ENCODE measurements at places on chromosomes 4 and X.

GRCh38 chr4:38343608-38344007, 320.4 kb upstream of the KLF3 start:
- DNase-seq = no peak

DNA sequence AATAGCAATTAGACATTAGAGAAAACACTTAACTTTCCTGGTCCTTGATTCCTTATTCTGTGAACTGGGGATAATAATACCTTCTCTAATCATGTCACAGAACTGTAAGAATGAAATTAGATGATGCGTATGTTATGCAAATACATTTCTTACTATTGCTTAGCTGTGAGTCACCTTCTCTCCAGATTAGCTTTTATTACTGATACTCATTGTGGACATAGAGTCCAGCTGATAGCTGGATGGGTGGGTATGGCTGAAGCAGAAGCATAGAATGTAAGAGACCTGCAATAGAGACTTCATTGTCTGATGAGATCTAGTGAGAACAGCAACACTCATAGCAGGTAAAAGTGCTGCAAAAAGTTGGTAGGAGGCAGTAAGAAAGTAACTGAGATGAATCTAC, 437.2 kb upstream of the ZFP42 start:
- no peak for DNase-seq

DNA sequence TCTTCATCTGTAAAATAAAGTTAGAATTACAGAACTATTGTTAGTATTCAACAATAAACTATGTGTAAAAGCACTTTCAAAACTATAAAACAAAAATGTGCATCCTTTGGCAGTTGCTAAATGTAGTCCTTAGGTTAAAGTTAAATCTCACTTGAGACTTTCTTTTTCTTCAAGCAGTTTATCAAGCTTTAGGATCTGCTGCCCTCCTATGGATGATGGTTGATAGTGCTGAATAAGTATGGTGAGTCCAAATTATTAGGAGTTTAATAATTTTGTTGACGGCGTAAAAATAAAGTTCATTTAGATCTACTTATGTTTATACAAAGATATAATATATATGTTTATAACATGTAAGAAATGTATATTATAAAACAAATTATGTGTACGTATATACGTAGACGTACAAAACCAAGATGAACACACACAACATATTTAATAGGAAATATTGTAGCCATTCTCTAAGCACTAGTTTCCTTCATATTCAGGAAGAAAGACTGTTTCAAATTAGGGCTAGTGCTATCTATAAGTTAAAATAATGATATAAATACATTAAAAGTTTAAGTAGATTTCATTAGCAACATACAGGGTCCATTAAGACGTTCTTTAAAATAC, 22.3 kb downstream of the UGT2A2 start:
- no peak for DNase-seq

- DNase-seq = no peak
These were observed 13.2 kb downstream of the SNX25 start for GRCh38 chr4:185222598-185222997.

- no peak for DNase-seq
These were observed 81.7 kb upstream of the ARHGAP24 start for GRCh38 chr4:85393201-85393600.

GRCh38 chr4:184246426-184246825, 28.8 kb upstream of the ENPP6 start:
- no peak for DNase-seq

GRCh38 chrX:152930516-152930915, 32.6 kb downstream of the ZNF185 start:
- no peak for DNase-seq

DNA sequence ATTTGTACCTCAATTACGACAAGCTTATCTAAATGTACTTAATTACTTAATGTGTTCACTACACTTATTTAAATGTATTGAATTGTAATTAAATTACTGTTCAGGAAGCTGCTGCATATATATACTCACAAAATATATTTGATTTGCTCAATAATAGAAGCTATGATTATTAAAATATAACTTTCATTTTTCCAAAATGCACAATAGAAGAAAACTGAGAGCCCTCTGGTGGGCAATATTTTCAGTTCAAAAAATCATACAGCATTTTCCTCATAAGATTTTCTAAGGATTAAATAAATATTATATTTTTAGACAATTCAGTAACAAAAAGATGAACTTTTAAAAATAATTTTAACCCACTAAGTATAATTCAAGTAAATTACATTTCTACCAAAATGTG, 217.3 kb downstream of the DKK2 start:
- DNase-seq = no peak

DNA sequence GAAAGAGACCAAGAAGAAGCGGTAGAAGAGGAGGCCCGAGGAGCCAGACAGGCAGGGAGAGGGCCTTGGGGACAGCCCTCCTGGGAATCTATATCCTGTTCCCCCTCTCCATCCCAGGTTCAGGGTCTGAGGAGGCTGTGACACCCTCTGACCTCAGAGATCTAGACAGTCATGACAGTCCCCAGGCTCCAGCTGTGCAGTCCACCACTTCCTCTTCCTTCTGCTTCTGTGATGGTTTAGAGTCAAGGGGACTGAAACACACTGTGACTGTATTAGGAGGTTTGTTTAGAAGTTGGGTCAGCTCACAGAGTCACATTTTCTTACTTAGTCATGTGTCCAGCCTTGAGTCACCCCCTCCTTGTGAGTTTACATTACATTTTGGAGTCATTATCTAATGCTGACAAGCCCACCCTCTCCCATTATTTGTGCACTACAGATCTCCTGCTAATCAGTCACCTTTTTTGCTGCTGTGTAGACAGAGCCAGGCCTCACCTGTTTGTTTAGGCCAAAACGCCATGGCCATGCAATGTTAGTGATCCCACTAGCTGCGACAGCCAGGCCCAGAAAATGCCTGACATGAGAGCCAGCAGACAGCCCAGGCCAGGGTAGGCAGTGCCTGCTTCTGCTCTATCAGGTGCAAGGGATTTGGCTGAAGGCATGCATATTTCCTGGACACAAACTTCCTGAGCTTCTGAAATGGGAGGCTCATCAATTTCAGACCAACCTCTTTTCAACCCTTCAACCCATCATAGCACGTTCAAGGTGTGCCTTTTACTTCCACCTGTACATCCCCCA, 26.0 kb downstream of the MANBA start:
- DNase-seq = no peak

DNA sequence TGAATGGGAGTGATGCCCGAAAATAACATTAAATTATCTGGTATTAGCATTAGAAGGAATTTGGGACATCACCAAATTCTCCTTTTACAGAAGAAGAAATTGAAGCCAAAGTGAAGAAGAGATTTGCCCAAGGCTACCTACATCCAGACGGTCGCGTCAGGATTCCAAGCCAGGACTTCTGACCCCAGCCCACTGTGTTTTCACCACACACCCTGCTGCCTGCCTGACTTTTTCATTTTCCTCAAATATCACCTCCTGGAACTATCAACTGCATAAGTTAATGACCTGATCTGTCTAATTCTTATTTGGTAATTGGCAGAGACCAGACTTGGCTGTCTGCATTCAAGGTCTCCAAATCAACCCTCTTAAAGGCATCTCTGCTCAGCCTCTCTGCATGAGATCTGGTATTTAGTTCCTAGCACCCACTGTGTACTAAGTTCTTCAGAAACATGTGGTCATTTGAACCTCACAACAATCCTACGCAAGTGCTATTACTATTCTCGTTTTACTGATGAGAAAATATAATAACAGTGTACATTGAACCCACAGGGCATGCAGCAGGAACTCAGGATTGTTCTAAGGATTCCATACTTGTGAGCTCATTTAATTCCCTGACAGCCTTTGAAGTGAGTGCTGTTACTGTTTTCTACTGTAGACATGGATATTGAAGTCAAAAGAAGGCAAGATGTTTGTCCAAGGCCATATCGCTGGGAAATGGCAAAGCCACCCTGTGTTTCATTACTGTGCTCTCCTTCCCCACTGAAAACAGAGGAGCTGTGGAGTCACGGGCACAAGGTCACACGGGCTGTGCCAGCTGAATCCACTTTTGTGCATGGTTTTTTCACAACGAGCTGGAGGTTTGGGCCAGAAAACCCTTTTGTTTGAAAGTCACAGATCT, 195.2 kb upstream of the C1QTNF7 start:
- no peak for DNase-seq

- DNase-seq = no peak
These were observed 136.0 kb downstream of the UGT8 start for GRCh38 chr4:114734594-114734993.

DNA sequence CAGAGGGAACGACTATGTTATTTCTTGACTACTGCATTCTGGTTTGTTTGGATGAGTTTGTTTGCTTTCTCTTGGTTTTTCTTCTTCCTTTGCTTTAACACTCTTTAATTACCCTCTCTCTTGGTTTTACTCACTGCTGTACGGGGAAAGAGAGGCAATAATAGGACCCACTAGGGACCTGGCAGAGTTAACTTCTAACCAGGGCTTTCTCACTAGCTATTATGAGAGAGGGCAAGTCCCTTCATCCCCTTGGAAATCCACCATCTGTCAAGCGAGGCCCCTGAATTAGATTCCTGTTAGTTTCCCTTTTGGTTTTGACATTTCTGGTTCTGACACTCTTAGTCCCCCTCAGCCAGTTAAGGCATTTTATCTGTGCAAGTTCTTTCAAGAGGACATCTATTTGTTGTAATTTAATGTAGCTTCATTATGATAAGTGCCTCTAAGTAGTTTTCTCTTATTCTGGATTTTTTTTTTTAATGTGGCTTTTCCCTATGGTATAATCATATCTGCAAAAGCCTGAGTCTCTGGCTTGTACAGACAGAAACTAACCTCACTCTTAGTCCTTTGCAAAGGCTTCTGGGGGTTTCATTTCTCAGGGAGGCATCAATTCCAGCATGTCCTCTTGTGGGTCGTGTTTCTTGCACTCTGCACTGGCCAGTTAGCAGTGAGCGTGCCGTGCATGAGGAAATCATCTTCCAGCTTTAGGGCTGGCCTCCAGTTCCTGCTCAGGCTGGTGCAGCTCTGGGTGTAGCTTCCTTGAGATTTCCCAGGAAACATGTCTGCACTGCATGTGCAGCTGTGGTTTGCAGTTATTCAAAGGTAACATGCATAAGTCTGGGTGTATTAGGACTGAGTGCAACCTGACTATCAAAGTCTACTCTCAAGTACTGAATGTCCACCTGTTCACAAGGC, 221.3 kb downstream of the STIM2 start:
- DNase-seq = no peak

GRCh38 chr4:126850286-126850685, 782.5 kb upstream of the INTU start:
- no peak for DNase-seq

DNA sequence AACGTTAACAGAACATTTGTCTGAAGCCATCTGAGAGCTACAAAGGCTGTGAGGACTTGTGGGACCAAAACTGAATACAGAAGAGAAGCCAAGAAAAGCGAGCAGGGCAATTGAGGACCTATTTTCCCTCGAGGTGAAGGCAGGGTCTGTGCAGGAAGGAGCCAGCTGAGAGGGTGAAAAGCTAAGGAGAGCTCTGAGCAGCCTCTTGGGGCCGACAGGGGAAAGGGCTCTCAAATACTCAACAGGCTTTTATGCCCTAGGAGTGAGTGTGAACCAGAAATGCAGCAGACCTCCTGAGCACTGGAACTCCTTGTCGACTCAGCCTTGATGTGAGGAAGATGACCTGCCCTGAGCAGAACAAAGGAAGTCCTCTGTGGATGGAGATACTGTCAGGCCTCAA, 54.2 kb downstream of the C4orf50 start:
- DNase-seq = no peak

- DNase-seq = no peak
These were observed 577.5 kb downstream of the IQCM start for GRCh38 chr4:149238097-149238496.

DNA sequence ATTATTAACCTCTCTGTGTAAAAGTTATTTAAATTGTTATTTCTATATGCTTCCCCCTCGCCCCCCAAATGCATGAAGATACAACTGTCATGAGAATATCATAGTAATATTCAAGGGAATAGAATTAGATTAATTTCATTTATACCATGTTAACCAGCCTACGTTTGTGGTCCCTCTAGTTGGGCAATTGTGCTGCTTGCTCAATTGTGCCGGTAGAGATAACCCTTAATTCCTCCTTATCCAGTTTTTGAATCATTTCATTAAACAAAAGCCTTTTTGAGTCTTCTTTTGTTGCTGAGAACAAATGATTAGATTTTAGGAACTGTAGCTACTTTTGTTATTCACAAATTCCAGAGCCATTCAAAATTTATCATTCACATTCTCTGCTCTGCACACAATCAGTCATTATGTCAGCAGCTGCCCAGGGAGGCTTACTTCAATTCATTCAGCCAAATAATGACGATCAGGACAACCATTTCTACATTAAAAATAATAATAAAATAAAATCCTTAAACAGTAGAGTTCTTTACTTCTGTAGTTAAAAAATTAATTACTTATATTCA, 98.1 kb downstream of the ADGRL3 start:
- DNase-seq = no peak

- DNase-seq = no peak
These were observed 39.1 kb upstream of the BMP2K start for GRCh38 chr4:78737035-78737434.

- DNase-seq = no peak
These were observed 8.5 kb upstream of the GRIA3 start for GRCh38 chrX:123175366-123176122.

GRCh38 chr4:15738877-15739276, 36.0 kb downstream of the BST1 start:
- no peak for DNase-seq

GRCh38 chr4:48792348-48793006, 12.4 kb upstream of the FRYL start:
- no peak for DNase-seq

GRCh38 chrX:39574178-39574577, 523.6 kb downstream of the BCOR start:
- DNase-seq = no peak

Data from stimulated activated CD8-positive, alpha-beta memory T cell treated with anti-CD3 and anti-CD28 coated beads, Interleukin-15, amount 100 ng/mL, for 24 hours (primary cell).